Testis (tissue), 5 donors: ENCODE measurements at places on chromosomes 6 and 20.

- no peak overlapping the region for H3K27ac ChIP-seq
- H3K4me3 ChIP-seq = no peak overlapping the region
- no peaks in the 10 kb centered on the region for H3K27me3 ChIP-seq
- no peaks in the 10 kb centered on the region for H3K4me1 ChIP-seq
Observed at GRCh38 chr20:52761867-52762266, 210.3 kb upstream of the TSHZ2 start.

GRCh38 chr20:3400260-3401155, 7.0 kb downstream of the DNAAF9 start:
- no peak overlapping the region for H3K27ac ChIP-seq
- peaks cover 1% of the 10 kb centered on the region for H3K4me1 ChIP-seq
- H3K27me3 ChIP-seq = no peaks in the 10 kb centered on the region
- DNase-seq = no peak

GRCh38 chr6:30932665-30933365, 845 bp upstream of the SFTA2 start:
- H3K27ac ChIP-seq = no peak overlapping the region
- no peaks in the 10 kb centered on the region for H3K36me3 ChIP-seq
- no peak overlapping the region for H3K4me3 ChIP-seq
- H3K27me3 ChIP-seq = no peaks in the 10 kb centered on the region
- no peaks in the 10 kb centered on the region for H3K4me1 ChIP-seq
- no peak for DNase-seq

- DNase-seq = peak; percentile 75
- no peak overlapping the region for H3K27ac ChIP-seq
- no peaks in the 10 kb centered on the region for H3K36me3 ChIP-seq
- no peaks in the 10 kb centered on the region for H3K4me1 ChIP-seq
Observed at GRCh38 chr6:138509371-138509770, 10.1 kb upstream of the NHSL1 start.

GRCh38 chr6:32163559-32164258, 686 bp upstream of the EGFL8 start:
- peak overlapping the region; percentile 36 for H3K27ac ChIP-seq
- peaks cover 6% of the 10 kb centered on the region for H3K4me1 ChIP-seq
- no peaks in the 10 kb centered on the region for H3K36me3 ChIP-seq
- no peak overlapping the region for H3K4me3 ChIP-seq
- H3K27me3 ChIP-seq = no peaks in the 10 kb centered on the region

DNA sequence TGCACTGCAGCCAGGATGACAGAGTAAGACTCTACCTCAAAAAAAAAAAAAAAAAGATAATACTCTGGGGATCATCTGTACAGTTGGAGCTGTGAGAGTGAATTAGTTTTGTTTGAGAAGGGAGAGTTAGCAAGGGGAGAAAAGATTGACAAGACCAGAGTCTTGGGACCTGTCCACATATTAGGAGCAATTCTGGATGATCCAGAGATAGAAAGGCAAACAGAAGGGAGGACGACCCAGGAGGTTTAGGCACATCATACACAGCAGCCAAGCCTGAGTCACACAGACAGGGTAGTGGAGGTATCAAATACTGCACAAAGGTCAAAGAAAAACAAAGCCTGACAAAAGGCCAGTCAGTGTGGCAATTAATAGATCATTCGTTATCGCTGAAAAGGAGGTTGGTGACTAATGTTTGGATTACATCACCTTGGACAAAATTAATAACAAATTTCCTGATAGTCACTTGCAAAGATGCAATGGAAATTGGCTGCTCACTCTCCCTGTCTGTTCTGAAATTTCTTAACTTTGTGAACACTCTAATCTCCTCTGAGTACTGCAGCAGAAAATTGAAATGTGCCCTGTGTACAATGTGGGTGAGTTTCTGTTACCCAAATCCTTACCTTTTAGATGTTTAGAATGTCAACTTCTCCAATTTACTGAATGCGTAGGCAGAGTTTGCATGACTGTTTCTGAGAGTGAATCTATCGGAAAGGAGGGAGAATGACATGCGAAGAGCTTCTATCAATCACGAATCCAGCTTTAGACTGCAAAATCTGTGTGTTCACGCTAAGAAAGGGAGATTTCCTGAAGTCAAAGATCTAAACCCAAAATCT, 105.4 kb downstream of the TSHZ2 start:
- H3K27ac ChIP-seq = no peak overlapping the region
- peaks cover 18% of the 10 kb centered on the region for H3K4me1 ChIP-seq
- no peak for DNase-seq
- no peaks in the 10 kb centered on the region for H3K36me3 ChIP-seq
- H3K27me3 ChIP-seq = no peaks in the 10 kb centered on the region
- H3K4me3 ChIP-seq = no peak overlapping the region

- no peak for DNase-seq
- H3K36me3 ChIP-seq = no peaks in the 10 kb centered on the region
- H3K27me3 ChIP-seq = no peaks in the 10 kb centered on the region
- peaks cover 5% of the 10 kb centered on the region for H3K4me1 ChIP-seq
Observed at GRCh38 chr6:162181111-162181510, 546.5 kb downstream of the PRKN start.

DNA sequence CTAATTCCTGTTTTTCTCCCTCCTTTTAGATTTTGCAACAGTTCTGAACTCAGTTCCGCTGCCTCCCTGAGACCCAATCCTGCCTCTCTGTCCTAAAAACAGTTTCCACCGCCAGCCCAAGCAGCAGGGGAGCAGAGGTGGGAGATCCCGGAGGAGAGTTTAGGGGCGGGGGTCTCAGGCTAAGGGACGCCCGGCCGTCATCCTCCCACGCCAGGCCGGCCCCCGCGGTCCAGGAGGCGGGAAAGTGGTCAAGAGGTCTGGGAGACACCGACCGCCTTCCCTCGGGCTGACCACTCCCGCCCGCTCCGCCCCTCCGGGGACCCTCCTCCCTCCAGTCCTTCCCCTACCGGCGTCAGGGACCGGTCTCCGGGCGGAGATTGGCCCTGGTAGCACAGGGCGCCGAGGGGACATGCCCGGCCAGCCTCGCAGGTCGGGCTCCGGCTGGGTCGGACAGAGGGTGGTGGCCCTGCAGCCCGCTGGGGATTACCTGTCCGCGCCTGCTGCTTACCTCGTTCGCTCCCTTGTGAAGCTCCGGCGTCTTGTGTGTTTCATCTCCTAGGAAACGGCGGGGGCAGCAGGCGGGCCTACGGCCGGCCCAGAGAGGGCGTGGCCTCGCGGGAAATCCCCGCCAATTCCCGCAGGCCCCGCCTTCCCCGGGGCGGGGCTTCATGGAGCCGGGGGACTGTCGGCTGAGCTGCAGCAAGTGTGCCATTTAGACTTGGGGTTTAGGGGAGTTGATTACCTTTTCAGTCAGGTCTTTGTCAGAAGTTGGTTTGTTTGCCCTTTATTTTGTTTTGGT, at the start of gene MAK:
Gene MAK (minus strand): TSS at position 545 of the 799 bp plus-strand sequence. CDS start 7,891 bp downstream, outside the sequence.
- H3K4me1 ChIP-seq = no peaks in the 10 kb centered on the region
- H3K36me3 ChIP-seq = no peaks in the 10 kb centered on the region
- no peaks in the 10 kb centered on the region for H3K27me3 ChIP-seq
- H3K4me3 ChIP-seq = peak within 1 kb of the TSS; percentile 69

GRCh38 chr6:116971959-116972358, 94.9 kb downstream of the RFX6 start:
- H3K4me1 ChIP-seq = no peaks in the 10 kb centered on the region
- peak; percentile 21 for DNase-seq
- no peaks in the 10 kb centered on the region for H3K36me3 ChIP-seq

- DNase-seq = no peak
- no peaks in the 10 kb centered on the region for H3K36me3 ChIP-seq
- H3K27me3 ChIP-seq = no peaks in the 10 kb centered on the region
Observed at GRCh38 chr6:7721649-7722048, 4.2 kb upstream of the BMP6 start.

DNA sequence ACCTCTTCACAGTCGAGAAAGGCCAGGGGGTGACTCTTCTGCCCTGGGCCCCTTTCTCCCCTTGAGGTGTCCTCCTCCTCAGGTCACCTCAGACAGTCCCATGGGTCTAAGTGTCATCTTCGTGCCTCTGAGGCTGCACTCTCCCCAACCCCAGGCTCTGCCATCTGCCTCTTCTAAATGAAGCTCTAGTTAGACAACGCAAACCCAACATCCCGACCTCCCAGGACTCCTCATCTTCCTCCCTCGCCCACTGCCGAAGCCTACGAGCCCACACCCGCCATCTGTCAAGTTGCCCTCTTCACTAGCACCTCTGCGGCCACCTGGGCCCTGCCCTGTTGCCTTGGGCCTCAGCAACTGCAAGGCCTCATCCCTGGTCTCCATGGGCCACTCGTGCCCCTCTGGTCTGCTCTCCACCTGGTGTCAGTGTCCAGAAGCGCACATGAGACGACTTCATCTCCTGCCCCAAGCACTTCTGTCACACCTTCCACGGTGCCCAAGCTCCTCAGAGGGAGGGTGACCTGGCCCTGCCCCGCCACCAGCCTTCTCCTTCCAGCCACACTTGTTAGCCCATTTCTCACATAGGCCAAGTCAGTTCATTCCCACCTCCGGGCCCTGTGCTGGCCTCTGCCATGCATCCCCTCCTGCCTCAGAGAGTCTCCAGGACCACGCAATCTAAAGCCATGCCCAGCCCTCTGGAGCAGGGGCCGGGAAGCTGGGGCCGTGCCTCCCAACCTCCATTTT, 53.8 kb downstream of the RRBP1 start:
- H3K27ac ChIP-seq = no peak overlapping the region
- no peaks in the 10 kb centered on the region for H3K36me3 ChIP-seq
- no peaks in the 10 kb centered on the region for H3K4me1 ChIP-seq
- H3K27me3 ChIP-seq = no peaks in the 10 kb centered on the region
- no peak overlapping the region for H3K4me3 ChIP-seq

DNA sequence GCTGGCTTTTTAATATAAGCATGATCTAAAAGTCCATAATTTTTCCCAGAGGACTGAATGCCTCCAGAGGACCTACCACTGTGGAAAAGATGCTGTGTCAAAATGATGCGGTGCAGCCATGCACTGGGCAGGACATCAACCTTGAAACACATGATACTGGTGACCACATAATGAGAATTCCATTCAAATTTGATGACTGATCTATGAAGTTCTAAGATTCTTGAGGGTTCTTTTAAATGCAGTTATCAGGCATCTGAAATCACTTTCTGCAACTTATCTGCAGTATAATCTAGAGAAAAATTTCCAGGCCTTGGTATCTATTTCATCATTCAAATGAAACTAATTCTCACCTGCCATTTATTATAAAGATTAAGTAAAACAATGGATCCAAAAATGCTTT, 15.0 kb upstream of the MARCKS start:
- no peaks in the 10 kb centered on the region for H3K36me3 ChIP-seq
- no peak for DNase-seq
- no peaks in the 10 kb centered on the region for H3K27me3 ChIP-seq
- no peak overlapping the region for H3K4me3 ChIP-seq
- no peaks in the 10 kb centered on the region for H3K4me1 ChIP-seq

GRCh38 chr6:143842461-143842901, 657 bp upstream of the LTV1 start:
- peaks cover 10% of the 10 kb centered on the region for H3K4me1 ChIP-seq
- peak overlapping the region; percentile 96 for H3K27ac ChIP-seq
- H3K27me3 ChIP-seq = no peaks in the 10 kb centered on the region
- DNase-seq = peak; percentile 28
- peak overlapping the region; percentile 69 for H3K4me3 ChIP-seq

GRCh38 chr6:168658059-168658458, 217.1 kb downstream of the SMOC2 start:
- no peak overlapping the region for H3K27ac ChIP-seq
- H3K27me3 ChIP-seq = no peaks in the 10 kb centered on the region
- no peaks in the 10 kb centered on the region for H3K4me1 ChIP-seq
- H3K4me3 ChIP-seq = no peak overlapping the region
- no peaks in the 10 kb centered on the region for H3K36me3 ChIP-seq

GRCh38 chr20:62303340-62304226, 786 bp downstream of the ADRM1 start:
- peak; percentile 65 for DNase-seq
- peak overlapping the region; percentile 71 for H3K4me3 ChIP-seq
- no peaks in the 10 kb centered on the region for H3K27me3 ChIP-seq
- peaks cover 28% of the 10 kb centered on the region for H3K4me1 ChIP-seq
- H3K27ac ChIP-seq = peak overlapping the region; percentile 97
- no peaks in the 10 kb centered on the region for H3K36me3 ChIP-seq

DNA sequence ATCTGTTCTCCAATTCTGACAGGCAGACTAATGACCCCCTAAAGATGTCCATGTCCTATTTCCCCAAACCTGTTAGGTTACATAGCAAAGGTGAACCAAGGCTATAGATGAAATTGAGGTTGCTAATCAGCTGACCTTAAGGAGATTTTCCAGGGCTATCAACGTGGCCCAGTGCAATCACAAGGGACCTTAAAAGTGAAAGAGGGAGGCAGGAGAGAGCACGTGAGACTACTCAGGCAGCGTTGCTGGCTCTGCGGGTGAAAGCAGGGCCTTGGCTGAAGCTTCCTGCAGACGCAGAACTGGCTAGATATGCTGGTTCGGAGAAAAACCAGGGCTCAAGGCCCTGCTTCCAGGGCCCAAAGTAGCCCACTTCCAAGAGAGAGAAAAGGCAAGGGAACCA, 78.7 kb downstream of the NCOA7 start:
- no peaks in the 10 kb centered on the region for H3K27me3 ChIP-seq
- no peak overlapping the region for H3K27ac ChIP-seq
- H3K36me3 ChIP-seq = no peaks in the 10 kb centered on the region
- no peaks in the 10 kb centered on the region for H3K4me1 ChIP-seq
- DNase-seq = no peak
